ENCODE measurements at places on chromosomes 11 and 22.

- no peaks in the 10 kb centered on the region for H3K36me3 ChIP-seq
- no peak for DNase-seq
- no peaks in the 10 kb centered on the region for H3K27me3 ChIP-seq
- H3K4me1 ChIP-seq = no peaks in the 10 kb centered on the region
Measured at GRCh38 chr11:19013181-19013857, 47.2 kb downstream of the MRGPRX2 start.

GRCh38 chr11:45802531-45803317 lies 2.2 kb upstream of the SLC35C1 start:
- no peak overlapping the region for H3K27ac ChIP-seq
- H3K36me3 ChIP-seq = peaks cover 3% of the 10 kb centered on the region
- H3K4me3 ChIP-seq = no peak overlapping the region
- peaks cover 35% of the 10 kb centered on the region for H3K4me1 ChIP-seq
- H3K27me3 ChIP-seq = no peaks in the 10 kb centered on the region

DNA sequence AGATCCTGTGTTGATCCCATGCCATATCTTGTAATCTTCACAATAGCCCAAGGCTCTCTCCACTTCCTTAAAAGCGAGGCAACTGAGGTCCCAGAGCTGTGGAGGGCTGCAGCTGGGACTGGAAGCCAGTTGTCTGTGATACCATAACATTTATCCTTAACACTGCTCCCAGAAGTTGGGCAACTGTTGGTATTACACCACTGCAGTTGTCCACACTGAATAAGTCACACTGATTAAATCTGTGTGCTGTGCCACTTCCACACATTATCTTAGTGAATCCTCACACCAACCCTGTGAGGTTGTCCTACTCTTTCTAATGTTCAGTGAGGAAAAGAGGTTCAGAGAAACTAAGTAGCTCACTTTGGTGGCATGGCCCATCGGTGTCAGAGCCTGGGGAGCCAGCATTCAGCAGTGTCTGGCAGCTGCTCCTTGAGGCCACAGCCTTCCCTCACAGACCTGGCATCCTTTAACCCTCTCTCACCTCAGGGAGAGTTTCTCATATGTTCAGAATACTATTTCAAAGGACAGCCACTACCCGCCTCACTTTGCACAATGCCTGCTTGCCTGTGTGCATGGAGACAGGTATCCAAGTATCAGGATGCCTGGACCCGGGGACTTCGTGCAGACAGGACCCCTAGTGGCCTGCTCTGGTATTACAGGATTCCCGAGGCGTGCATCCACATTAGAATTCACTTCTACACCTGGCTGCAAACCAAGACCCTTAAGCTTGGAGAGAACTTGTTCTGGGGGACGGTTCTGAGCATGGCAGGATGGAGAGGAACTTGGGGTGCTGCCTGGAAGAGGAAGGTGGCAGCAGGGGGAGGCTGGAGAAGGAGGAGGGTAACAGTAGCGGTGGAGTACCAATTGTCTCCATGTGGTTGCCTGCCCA lies 221.9 kb upstream of the TBCEL start:
- peak; percentile 47 for DNase-seq
- H3K27me3 ChIP-seq = peaks cover 85% of the 10 kb centered on the region
- H3K4me3 ChIP-seq = no peak overlapping the region
- no peaks in the 10 kb centered on the region for H3K36me3 ChIP-seq
- no peaks in the 10 kb centered on the region for H3K4me1 ChIP-seq
- no peak overlapping the region for H3K27ac ChIP-seq

GRCh38 chr11:74687237-74688023 lies 43.8 kb downstream of the CHRDL2 start:
- no peak for DNase-seq
- H3K27me3 ChIP-seq = peaks cover 11% of the 10 kb centered on the region
- H3K4me3 ChIP-seq = no peak overlapping the region
- H3K36me3 ChIP-seq = no peaks in the 10 kb centered on the region
- H3K4me1 ChIP-seq = no peaks in the 10 kb centered on the region
- no peak overlapping the region for H3K27ac ChIP-seq

Measured in heart right ventricle (tissue), 16 donors.